Stimulated activated CD8-positive, alpha-beta memory T cell treated with anti-CD3 and anti-CD28 coated beads, Interleukin-4, amount 100 ng/mL, for 1 hour (primary cell): ENCODE measurements at places on chromosomes 5 and 9.

GRCh38 chr9:114487607-114488300, 17.5 kb downstream of the WHRN start:
- DNase-seq: no peak

GRCh38 chr9:137116027-137116507, 1.5 kb upstream of the DPP7 start:
- no peak for DNase-seq

DNA sequence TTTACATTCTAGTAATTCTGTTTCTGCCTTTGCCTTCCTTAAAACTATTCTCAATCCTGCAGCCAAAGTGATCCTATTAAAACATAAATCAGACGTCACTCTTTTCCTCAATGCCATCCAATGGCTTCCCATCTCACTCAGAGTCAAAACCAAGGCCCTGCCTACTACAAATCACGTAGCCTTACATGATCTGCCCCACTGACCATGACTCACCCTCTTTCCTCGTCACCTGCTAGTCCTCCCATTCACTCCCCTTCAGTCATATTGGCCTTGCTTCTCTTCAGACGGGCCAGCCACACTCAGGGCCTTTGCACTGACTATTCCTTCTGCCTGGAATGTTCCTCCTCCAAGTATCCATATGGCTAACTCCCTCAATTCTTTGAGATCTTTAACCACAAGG, 39.0 kb upstream of the DMXL1 start:
- no peak for DNase-seq

DNA sequence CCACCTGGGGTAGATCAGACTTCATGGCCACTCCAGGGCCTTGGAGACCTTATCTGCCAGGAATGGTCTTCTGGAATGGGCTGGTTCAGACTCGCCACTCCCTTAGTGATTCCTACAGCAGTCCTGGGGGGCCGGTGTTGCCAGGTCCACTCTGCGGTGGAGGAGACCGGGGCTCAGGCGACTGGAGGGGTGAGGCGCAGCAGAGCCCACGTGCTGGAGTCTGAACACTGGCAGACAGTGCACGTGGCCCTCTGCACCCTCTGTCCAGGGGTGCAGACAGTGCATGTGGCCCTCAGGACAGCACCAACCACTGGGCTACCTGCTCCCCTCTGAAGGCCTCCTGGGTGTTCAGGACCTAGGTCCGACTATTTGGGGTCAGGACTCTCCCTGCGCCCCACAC, 94.8 kb upstream of the PHYKPL start:
- DNase-seq: no peak

DNA sequence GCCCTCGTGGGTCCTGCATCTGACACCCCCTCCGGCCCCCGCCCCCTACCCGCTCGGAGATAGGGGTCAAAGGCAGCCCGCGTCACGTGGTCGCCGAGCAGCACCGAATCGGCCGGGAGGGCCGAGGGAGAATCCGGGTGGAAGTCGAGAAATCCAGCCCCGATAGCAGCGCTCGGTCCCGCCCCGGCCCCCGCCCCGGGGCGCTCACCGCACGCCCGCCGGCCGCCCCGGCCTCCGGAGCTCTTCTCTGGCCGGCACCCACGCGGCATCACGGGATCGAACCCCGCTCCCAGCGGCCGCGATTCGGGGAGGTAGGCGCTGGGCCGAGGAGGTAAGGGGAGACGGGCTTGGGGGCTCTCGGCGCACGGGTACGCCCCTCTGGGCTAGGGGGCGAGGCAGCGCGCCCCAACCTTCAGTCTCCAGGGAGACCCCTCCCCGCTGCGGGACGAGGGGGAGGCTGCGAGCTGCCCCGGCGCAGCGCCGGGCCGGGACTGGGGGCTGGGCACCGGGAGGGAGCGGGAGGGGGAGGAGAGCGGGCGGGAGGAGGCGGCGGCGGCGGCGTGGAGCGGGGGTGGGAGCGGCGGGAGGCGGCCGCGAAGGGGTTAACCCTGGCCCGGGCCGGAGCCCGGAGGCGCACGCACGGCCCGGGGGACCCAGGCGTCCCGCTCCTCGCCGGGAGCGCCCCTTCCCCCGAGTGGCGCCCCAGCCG, 22.1 kb upstream of the NDST1 start:
- no peak for DNase-seq

GRCh38 chr5:116944183-116944582, 369.6 kb upstream of the SEMA6A start:
- DNase-seq: no peak

DNA sequence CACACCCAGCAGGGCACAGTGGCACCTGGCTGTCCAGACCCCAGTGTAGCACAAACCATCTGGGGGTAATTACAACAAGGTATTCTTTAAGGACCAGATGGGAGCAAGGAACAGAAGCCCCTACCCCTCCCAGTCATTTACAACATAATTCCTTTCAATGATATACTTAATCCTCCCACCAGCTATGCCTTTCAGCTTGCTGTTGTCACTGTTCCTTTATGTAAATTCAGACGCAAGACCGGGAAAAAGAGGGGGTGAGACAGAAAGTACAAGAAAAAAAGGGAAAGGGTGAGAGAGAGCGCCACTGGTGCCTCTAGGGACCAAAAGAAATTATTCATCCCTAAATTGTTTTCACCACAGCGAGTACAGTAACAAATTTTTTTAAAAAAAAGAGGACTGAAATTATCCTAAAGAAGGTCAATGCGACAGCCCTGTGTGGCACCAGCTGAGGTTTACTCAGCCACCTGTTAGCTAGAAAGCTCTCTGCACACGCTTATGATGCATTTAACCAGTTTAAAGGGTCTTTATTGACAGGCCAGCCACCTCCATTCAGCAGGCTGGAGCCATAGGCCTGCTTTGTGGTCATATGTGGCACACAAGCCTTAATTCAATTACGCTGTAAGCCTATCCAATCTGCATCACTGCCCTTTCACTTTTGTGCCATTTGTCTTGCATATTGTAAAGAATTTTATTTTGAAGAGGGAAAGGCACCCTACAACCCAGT, 210.2 kb upstream of the ISL1 start:
- no peak for DNase-seq

DNA sequence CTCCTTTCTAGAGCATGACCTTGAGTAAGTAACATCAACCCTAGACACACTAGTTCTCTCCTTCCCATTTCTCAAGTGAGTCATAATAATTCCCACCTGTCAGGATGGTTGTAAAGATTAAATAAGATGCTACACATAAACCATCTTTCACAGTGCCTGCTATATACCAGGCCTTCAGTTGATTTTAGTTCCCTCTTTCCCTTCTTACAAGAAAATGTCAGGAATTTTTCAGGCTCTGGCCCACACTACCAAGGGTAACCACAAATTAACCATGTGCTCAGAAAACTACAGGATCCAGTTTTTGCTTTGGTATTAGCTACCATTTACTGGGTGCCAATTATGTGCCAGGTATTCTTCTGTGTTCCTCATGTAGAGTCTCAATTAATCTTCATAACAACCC, 42.7 kb upstream of the RARS1 start:
- DNase-seq: no peak

- no peak for DNase-seq
Measured at GRCh38 chr9:89969156-89969675, 364.4 kb downstream of the GADD45G start.
